Central memory CD8-positive, alpha-beta T cell (primary cell): ENCODE measurements at places on chromosomes 1 and 21.
A peak's percentile ranks its signal among the peaks of the same experiment; 100 is the strongest.

- H3K36me3 ChIP-seq: no peaks in the 10 kb centered on the region
- no peak for DNase-seq
- no peaks in the 10 kb centered on the region for H3K27me3 ChIP-seq
- no peak overlapping the region for H3K4me3 ChIP-seq
- no peak overlapping the region for H3K27ac ChIP-seq
Measured at GRCh38 chr1:59678493-59679228, 136.1 kb upstream of the HOOK1 start.

DNA sequence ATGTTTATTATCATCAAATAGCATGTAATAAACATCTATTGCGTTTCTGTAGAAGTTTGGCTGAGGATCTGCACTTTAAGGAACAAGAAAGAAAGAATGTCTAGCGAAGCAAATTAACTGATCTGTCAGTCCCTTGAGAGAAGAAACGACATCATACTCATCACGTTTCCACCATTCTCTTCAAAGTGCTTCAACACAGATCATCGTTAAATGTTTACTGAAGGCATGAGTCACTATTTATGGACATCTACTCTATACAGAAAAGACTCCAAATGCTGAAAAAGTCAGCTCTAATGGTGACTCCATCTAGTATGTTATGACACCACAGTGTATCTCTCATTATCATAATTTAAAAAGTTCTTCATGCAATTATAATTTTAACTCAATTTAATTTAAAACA is 369.1 kb downstream of the RGS7 start:
- no peak for DNase-seq
- H3K27me3 ChIP-seq: no peaks in the 10 kb centered on the region
- no peaks in the 10 kb centered on the region for H3K36me3 ChIP-seq
- H3K4me3 ChIP-seq: no peak overlapping the region

- DNase-seq: no peak
- no peak overlapping the region for H3K4me3 ChIP-seq
- H3K4me1 ChIP-seq: no peaks in the 10 kb centered on the region
- H3K36me3 ChIP-seq: no peaks in the 10 kb centered on the region
- H3K27ac ChIP-seq: no peak overlapping the region
- no peaks in the 10 kb centered on the region for H3K27me3 ChIP-seq
Measured at GRCh38 chr1:195495720-195496635, 1112.3 kb downstream of the KCNT2 start.

DNA sequence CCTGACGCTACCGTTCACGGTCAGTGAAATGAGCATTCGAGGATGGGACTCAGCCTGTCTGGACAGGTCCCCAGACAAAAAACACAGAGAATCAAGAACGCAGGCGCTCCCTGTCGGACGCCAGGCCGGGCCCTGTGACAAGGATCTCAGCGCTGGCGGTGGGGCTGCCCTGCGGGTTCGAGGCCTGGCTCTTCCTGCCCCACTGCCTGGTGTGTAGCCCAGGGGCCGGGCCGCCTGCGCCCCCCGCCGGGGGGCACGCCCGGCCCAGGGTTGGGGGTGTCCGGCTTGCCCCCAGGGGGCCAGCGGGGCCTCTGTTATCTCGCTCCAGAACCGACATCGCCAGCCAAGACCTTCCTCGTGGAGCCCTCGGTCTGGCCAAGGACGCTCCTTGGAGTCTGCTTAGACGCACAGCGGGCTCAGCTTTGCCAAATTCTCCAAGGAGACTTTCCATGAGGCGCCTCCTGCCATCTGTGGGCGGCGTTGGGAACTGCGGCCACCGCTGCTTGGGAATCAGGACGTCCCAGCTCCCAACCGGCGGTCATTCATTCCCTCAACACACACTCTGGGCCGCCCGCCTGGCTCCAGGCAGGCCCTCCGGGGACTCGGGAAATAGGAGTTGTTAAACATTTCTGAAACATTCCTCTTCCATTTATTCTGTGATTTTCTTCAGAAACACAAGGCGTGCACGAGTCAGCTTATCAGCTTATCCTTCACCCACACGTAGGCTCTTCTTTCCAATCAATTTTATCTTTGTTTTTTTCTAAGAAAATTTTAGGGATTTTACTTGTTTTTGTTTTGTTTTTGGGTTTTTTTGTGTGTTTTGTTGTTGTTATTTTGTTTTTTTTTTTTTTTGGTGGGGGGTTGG is 11.3 kb upstream of the RIPK4 start:
- H3K27me3 ChIP-seq: peaks cover 68% of the 10 kb centered on the region
- H3K27ac ChIP-seq: peak overlapping the region; percentile 23
- DNase-seq: no peak
- H3K4me3 ChIP-seq: no peak overlapping the region
- H3K36me3 ChIP-seq: no peaks in the 10 kb centered on the region

- no peaks in the 10 kb centered on the region for H3K36me3 ChIP-seq
- no peak overlapping the region for H3K4me3 ChIP-seq
- no peak overlapping the region for H3K27ac ChIP-seq
- no peak for DNase-seq
- H3K27me3 ChIP-seq: no peaks in the 10 kb centered on the region
- H3K4me1 ChIP-seq: no peaks in the 10 kb centered on the region
Measured at GRCh38 chr1:62356257-62356835, 37.1 kb upstream of the KANK4 start.

GRCh38 chr1:247111259-247111699 is 7.1 kb upstream of the ZNF669 start:
- peaks cover 2% of the 10 kb centered on the region for H3K36me3 ChIP-seq
- no peak for DNase-seq
- H3K4me3 ChIP-seq: peak overlapping the region; percentile 62
- no peak overlapping the region for H3K27ac ChIP-seq
- H3K27me3 ChIP-seq: peaks cover 54% of the 10 kb centered on the region
- H3K4me1 ChIP-seq: peaks cover 12% of the 10 kb centered on the region
